Neural progenitor cell (in vitro differentiated cells): ENCODE measurements at places on chromosomes 11 and 22. TPM values are rescaled to one million over a fixed set of nuclear protein-coding genes. Genes with fewer than 3 reads are reported as not detected.
A peak's percentile ranks its signal among the peaks of the same experiment; 100 is the strongest.

The OVOL1 gene
- total RNA-seq, result 0.12 TPM in 1 of 2 replicates, not detected in the other

The C22orf31 gene
- not detected in 2 replicates for total RNA-seq

The NXPE4 gene
- total RNA-seq, result not detected in 2 replicates

The C11orf86 gene
- not detected in 2 replicates for total RNA-seq

- H3K27me3 ChIP-seq, result no peaks in the 10 kb centered on the region
- H3K4me3 ChIP-seq, result no peak overlapping the region
- no peak for DNase-seq
- no peaks in the 10 kb centered on the region for H3K36me3 ChIP-seq
Measured at GRCh38 chr22:48205790-48206189, 1443.3 kb downstream of the TBC1D22A start.

DNA sequence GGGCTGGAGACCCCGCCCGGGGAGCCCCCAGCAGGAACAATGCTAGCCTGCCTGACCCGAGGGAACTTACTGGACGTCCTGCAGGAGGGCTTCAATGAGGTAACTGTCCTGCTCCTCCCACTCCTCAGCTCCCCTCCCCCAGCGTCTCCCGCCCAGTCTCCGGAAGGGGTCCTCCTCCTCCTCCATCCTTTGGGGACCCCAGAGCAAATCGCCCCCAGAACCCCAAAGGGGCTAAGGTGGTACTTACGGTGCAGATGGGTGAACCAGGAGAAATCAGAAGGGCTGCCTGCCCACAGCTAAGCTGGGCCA lies 272 bp downstream of the DIXDC1 start:
- no peaks in the 10 kb centered on the region for H3K27me3 ChIP-seq
- H3K36me3 ChIP-seq, result no peaks in the 10 kb centered on the region
- DNase-seq, result no peak

- no peak overlapping the region for H3K27ac ChIP-seq
- no peaks in the 10 kb centered on the region for H3K36me3 ChIP-seq
- H3K4me3 ChIP-seq, result no peak overlapping the region
- no peaks in the 10 kb centered on the region for H3K27me3 ChIP-seq
- no peaks in the 10 kb centered on the region for H3K4me1 ChIP-seq
Measured at GRCh38 chr22:37167981-37168647, 18.4 kb upstream of the IL2RB start.

The NRXN2 gene
- total RNA-seq, result 2.2 and 9.2 TPM in 2 replicates

DNA sequence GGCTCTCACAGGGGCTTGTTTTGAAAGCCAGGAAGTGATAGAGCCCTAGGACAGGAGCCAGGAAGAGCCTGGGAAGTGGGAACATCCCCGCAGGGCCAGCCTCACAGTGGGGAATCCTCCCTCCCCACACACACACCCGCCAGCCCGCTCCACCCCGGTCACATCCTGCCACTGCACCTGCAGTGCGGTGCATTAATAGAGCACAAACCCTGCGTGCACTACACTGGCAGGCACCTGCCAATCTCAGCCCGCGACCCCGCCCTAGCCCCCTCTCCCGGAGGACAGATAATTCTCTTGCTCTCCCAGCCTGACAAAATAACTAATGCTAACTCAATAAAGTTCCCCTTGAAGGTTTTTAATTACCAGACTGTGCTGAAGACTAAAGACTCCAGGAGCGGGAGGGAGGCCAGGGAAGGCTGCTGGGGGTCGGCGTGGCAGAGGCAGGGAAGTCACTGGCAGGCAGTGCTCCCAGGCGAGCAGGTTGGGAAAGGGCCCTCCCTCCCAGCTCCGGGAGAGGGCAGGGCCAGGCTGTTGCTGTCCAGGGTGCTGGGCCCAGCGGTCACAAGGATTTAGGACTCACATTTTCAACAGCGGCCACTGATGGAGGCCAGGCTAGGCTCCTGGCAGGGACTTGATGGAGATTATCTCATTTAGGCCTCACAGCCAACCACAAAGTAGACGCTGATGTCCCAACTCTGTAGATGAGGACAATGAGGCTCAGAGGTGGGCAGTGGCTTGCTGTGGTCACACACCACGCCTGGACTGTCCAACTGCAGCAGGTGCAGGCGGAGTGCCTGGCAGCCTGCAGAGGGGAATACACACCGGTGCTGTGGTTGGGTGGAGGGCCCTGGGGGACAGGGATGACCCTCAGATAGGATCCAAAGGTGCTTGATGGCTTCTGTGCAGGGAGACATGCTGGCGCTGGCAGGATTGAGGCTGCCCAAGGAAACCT lies 23.9 kb upstream of the TCF20 start:
- H3K36me3 ChIP-seq, result no peaks in the 10 kb centered on the region
- H3K4me3 ChIP-seq, result no peak overlapping the region
- H3K4me1 ChIP-seq, result peaks cover 25% of the 10 kb centered on the region
- no peaks in the 10 kb centered on the region for H3K27me3 ChIP-seq
- peak; percentile 93 for DNase-seq
- no peak overlapping the region for H3K27ac ChIP-seq

The VSIG10L2 gene
- total RNA-seq, result not detected in 2 replicates

GRCh38 chr11:95322539-95322938 lies 91.5 kb upstream of the SESN3 start:
- no peak overlapping the region for H3K27ac ChIP-seq
- H3K4me3 ChIP-seq, result no peak overlapping the region
- DNase-seq, result no peak
- H3K27me3 ChIP-seq, result no peaks in the 10 kb centered on the region
- peaks cover 15% of the 10 kb centered on the region for H3K4me1 ChIP-seq

DNA sequence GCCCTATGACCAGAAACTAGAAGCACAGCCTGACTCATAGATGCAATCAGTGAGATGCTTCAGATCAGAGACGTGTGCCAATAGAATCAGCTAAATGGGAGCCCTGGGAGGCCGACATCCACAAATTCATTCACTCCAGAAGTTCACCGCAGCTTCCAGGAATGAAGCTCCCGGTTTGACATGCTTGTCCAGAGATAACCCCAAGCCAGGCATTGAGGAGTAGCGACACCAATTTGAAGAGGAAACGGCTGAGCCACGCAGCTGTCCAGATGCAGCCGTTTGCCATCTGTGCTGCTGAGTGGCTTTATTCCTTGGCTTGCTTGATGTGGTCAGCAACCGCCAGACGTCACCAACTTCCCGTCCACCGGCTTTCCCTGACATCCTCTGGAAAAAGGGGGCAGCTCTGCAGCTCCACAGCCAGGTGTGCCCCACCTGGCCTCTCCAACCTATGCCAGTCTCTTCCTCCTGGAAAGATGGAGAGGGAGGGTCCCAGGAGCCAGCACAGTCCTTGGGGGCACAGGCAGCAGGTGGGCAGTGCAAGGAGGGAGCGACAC lies 123.9 kb upstream of the OPCML start:
- DNase-seq, result no peak
- no peaks in the 10 kb centered on the region for H3K27me3 ChIP-seq
- H3K4me1 ChIP-seq, result peaks cover 12% of the 10 kb centered on the region
- H3K36me3 ChIP-seq, result no peaks in the 10 kb centered on the region

DNA sequence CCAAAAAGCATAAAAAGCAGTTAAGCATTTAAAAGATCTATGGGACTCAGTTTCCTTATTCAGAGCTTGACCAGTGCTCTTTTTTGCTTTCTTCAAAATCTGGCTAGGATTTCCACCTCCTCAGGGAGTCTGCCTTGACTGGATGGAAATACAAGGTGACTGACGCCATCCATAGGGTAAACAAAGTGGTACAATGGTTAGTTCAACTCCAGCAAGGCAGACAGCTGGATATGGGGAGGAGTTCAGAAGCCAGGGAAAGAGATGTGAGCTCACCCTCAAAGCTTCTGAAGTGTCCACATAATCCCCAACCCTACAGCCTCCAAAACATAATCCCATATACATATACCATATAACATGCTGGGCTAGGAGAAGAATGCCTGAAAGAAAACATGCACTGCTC lies 52.0 kb downstream of the KIRREL3 start:
- no peaks in the 10 kb centered on the region for H3K36me3 ChIP-seq
- H3K4me1 ChIP-seq, result peaks cover 37% of the 10 kb centered on the region

- no peaks in the 10 kb centered on the region for H3K36me3 ChIP-seq
- no peak for DNase-seq
- H3K4me1 ChIP-seq, result no peaks in the 10 kb centered on the region
- peaks cover 33% of the 10 kb centered on the region for H3K27me3 ChIP-seq
- peak overlapping the region; percentile 55 for H3K4me3 ChIP-seq
Measured at GRCh38 chr11:20363149-20363499, 390 bp upstream of the HTATIP2 start.
